PC-9 (cell line): ENCODE measurements at places on chromosomes 12 and 14. TPM values are rescaled to one million over a fixed set of nuclear protein-coding genes. Genes with fewer than 3 reads are reported as not detected.

The KRT71 gene
- total RNA-seq = not detected in 2 replicates

DNA sequence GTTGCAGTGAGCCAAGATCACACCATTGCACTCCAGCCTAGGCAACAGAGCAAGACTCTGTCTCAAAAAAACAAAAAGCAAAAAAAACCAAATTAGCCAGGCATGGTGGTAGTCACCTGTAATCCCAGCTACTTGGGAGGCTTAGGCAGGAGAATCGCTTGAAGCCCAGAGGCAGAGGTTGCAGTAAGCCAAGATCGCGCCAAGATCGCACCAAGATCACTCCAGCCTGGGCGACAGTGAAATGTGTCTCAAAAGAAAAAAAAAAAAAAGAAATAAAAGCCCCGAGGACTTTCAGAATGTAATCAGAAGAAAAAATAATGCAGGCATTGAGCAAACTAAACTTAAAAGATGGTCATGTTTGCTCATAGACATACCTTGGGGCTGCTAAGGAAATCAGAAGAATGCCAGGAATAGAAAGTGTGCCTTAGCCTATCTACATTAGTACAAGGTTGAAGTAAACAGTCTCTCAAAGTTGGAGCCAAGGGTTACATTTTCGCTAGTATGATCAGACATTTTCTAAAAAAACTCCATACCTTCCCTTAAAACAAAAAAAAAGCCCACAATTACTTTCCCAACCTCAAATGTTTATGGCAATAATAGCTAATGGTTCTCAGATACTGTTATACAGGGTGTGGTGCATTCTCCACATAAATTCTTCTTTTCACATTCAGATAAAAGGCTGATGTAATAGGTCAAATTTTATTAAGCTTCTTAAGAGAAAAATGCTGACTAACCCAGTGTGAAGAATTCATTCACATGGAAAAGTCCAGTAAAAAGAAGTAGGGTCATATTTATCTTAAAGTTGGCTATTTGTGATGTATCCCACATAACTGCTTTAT, 15.8 kb downstream of the DTD2 start:
- DNase-seq = no peak

DNA sequence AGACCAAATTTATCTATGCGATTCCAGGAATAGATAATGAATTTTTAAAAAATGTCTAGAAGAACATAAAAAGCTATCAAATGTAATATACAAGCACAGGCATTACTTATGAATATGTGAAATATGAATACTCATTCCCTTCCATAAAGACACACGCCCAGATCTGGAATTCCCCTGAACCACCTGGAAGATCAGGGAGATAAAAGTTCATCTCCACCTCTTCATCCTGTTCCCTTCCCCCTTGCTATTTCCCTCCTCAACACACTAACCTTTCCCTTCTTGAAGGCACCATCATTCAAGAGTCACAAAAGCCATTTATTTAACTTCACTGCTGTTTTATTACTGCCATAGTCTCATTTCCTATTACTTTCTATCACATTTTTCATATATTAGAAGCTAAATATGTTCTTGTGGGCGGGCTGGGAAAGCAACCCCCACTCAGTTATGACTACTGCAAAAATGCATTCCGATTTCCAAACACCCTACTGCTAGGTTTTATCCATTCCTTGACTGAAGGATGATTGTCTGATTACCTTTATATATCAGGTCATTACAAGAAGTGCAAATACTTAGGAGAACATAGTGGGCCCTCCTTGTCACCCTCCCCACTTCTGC, 16.1 kb downstream of the FGD6 start:
- DNase-seq = peak; percentile 46

The FBRSL1 gene
- total RNA-seq = 59.5 and 76.1 TPM in 2 replicates

DNA sequence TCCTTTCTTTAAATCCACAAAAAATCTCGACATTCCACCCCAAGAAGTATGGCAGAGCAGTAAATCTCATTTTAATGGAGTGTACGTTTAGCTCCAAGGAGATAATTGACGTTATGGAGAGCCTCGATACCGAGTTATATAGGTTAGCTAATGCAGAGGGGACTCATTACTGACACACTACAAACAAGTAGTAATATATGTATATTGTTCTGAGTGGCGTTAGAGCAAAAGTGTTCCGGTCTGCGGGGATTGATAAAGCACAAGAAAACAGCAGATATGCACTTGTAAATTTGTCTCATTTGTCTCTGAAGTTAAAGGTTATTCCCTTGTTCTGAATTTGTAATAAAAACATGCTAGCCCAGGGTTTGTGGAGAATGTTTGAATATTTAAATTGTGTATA, 84.1 kb downstream of the BCL11B start:
- no peak for DNase-seq

DNA sequence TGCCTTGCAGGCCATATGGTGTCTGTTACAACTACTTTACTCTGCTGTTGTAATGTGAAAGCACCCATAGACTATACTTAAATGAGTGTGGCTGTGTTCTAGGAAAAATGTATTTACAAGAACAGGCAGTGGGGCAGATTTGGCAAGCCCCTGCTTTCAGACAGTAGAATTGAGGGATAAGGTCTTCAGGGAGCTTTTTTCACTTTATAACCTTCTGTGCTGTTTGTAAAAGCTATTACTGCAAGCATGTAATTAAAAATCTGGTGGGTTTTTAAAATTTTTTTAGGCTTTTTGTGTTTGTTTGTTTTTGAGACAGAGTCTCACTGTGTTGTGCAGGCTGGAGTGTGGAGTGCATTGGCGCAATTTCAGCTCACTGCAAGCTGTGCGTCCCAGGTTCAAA, 73.9 kb downstream of the VEZT start:
- no peak for DNase-seq

GRCh38 chr12:7608184-7608911, 57.4 kb downstream of the APOBEC1 start:
- no peak for DNase-seq

DNA sequence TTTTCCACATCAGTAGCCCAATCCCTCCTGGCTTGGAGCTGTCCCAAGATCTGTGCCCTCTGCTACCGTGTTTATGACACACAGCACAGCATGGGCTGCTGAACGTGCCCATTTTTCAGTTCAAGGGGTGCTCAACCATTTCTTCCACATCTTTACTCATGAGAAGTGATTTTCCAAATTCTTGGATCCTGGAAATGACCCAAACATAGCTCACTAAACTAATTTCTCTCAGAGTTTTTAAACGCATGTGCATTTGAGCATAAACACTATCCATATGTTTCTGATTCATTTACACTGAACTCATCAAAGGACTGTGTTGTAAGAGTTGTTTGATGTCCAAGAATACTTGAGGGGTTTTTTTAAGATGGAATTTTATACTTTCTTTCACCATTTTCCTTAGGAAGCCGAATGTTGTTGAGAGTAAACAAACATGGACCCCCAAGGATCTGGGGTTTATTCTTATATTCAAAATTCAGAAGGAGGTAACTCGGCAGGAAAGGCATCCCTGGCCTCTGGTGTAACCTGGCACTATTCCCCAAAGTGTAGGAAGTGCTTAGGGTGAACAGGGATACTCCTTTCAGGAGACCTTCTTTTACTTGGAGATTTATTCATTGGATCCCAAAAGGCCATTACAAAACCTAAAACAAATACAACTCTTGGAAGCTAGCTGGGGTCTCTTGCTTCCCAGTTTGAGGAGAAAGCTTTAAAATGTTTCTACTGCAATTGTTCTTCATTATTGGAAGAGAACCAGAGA, 215.0 kb downstream of the BMP4 start:
- DNase-seq = no peak

GRCh38 chr14:100589071-100589759, 2.0 kb upstream of the BEGAIN start:
- no peak for DNase-seq

The NR4A1 gene
- 6.5 and 13.4 TPM in 2 replicates for total RNA-seq

DNA sequence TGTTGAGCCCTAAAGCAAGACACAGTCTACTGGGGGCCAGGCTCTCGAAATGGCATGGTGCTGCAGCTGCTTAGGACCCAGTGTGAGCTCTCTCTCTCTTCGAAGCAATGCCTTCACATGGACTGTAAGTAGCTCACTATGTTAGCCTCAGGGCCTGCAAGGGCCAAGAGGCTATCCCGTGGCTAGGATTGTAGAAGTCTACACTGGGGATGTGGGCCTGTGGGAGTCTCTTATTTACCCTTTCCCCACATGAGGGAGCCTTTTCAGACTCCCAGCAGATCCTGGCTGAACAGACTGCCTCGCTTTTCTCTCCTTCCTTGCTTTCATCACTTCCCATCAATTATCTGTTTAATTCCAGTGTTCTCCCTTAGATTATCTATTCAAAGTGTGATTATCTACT, 101.4 kb downstream of the GPR65 start:
- no peak for DNase-seq

The STK38L gene
- 34.7 and 40.0 TPM in 2 replicates for total RNA-seq

- DNase-seq = no peak
These were observed 81.9 kb upstream of the GTF2A1 start for GRCh38 chr14:81302638-81303037.

DNA sequence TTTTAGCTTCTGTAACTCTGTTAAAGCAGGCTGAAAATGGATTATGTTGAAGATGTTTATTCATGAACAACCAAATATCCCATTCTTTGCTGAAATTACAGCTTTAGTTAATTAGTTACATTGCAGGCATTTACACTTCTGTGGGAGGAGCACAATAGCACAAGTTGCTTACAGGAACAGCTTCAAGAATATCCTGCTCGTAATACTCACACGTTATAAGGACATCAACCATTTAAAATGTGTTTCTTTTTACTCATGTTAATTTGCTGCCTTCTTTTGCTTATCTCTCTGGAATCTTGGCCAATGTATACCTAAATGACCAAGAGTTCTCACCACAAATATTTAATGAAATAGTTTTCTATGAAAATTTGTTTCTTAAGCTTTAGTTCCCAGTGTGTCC, 305.2 kb upstream of the SYT1 start:
- no peak for DNase-seq

GRCh38 chr12:105665366-105665765, 334.9 kb downstream of the C12orf75 start:
- DNase-seq = no peak

DNA sequence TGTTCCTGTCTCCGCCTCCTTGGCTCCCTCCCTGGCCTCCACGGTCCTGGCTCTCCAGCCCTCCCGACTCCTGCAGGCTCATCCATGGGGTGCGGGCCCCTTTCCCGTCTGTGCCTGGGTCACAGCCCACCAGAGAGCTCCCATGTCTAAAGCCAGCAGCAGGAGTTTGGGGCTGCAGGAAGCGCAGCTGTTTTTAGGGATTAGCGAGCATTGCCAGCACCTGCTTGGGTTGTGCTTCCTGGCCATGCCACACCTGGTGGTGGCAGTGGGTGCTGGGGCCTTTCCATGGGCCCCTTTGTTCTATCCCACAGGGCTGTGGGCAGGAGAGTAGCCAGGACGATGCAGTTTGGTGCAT, 64.7 kb downstream of the KIF26A start:
- DNase-seq = no peak

The NKX2-1 gene
- not detected in 2 replicates for total RNA-seq

- no peak for DNase-seq
These were observed 8.3 kb upstream of the PPFIBP1 start for GRCh38 chr12:27515671-27516070.

The HVCN1 gene
- total RNA-seq = 3.4 and 3.6 TPM in 2 replicates

GRCh38 chr12:47247418-47247817, 167.7 kb upstream of the AMIGO2 start:
- peak; percentile 81 for DNase-seq
